MG63 (cell line): ENCODE measurements at places on chromosomes 5 and 9. TPM values are rescaled to one million over a fixed set of nuclear protein-coding genes. Genes with fewer than 3 reads are reported as not detected.

DNA sequence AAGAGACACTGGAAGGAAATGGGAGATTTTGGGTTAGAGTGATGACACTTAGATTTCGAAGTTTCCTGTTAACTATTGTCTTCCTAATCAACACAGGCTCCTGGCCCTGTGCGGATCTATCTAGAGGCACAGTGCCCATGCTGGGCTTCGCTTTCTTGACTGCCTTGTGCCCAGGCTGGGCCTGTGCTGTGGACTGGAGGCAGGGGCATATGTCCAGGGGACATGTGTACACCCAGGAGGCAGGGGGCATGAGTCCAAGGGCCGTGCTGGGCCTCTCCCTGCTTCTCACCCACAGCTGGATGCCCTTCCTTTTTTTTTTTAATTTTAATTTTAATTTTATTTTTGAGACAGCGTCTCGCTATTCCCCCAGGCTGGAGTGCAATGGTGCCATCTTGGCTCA lies 37.6 kb downstream of the EHMT1 start:
- DNase-seq = no peak

GRCh38 chr9:3941758-3942157 lies 358.1 kb downstream of the GLIS3 start:
- DNase-seq = no peak

Gene CLTB
- total RNA-seq = 281 and 342 TPM in 2 replicates

Gene ACOT12
- total RNA-seq = not detected in 2 replicates

- peak; percentile 16 for DNase-seq
These were observed 1.7 kb downstream of the FOXD1 start for GRCh38 chr5:73446631-73447529.

- DNase-seq = no peak
These were observed 44.3 kb downstream of the UBE2QL1 start for GRCh38 chr5:6492934-6493333.

DNA sequence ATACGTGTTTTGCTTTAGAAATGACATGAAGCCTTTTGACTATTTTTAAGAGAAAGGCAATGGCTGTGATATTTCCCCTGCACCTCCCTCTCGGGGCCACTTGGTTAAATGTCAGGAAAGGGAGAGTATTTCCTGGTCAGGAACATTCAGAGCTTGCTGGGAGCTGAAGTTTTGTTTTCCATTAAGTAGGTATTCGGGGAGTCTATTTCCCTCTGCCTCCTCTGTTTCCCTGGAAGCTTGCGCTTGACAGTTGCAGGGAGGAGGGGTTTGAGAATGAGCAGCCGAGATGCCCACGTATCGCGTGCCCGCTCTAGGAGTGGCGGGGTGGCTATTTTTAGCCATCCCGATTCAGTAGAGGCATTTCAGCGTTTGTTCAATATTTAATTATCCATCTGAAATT lies 6.7 kb downstream of the DAB2IP start:
- no peak for DNase-seq
